GM23338 (cell line): ENCODE measurements at places on chromosomes 12 and 14. TPM values are rescaled to one million over a fixed set of nuclear protein-coding genes. Genes with fewer than 3 reads are reported as not detected.

WASHC4 gene
- 83.0 and 94.9 TPM in 2 replicates for total RNA-seq

CKAP4 gene
- total RNA-seq: 54.8 and 58.8 TPM in 2 replicates

CFAP54 gene
- 0.07 and 0.70 TPM in 2 replicates for total RNA-seq

DNA sequence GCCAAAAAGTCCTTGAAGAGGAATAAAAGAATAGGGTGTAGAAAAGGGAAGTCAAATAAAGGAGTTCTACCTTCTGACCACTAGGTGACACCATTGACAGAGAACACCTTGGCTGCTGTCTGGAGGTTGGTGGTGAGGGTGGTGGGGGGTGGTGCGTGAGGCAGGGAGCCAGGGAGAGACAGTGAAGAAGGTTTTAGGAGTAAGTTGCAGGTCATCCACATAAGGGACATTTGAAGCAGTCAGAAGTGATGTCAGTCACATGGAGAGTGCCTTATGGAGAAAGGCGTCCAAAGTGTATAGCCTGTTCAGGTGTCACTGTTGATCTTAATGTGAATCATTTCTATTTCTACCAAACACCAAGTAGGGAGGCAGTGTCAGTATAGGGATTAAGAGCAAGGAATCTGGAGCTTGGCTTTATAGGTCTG, 279.3 kb upstream of the DDHD1 start:
- DNase-seq: peak; percentile 84
